ENCODE measurements at places on chromosomes 6 and 20.

- no peak for DNase-seq
Observed at GRCh38 chr6:109515781-109516409, 32.9 kb upstream of the ZBTB24 start.

DNA sequence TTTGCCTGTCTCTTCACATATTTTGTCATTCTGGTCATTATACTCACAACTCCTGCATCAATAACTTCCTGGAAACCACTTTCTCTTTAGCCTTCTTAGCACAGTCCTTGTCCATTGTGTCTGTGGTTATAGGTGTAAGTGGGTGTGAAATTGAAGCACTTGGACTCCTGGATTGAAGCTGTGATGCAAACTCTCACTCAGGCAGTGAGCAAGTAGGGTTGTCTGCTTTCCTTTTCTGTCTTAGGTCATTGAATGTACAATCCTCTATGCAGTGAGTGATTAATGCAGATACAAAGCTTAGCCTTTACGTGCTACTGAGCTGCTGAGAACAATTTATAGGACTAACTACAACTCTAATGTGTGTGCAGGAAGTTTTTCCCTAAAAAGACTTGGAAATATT lies 54.8 kb downstream of the ADGRB3 start:
- DNase-seq: no peak

- DNase-seq: no peak
Observed at GRCh38 chr20:46128310-46129151, 10.4 kb downstream of the CD40 start.

DNA sequence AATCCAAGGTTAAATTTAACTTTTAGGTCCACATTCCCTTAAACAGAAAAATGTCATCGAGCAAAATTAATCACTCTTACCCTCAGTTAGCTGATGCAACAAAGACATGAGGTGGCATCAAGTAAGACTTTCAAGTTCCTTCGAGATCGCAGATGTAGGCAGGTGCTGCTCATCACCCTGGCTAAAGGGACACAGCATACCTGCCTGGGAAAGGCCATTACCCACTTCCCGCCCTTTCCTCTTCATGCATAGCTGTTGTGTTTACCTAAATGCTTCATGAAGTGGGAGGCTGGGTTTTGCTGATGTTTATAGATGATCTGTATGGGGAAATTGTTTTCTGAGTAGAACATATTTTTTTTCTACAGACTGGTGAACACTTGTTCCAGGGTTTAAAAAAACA lies 67.7 kb downstream of the GFRA4 start:
- DNase-seq: no peak

- DNase-seq: no peak
Observed at GRCh38 chr6:33797626-33798342, 6.0 kb downstream of the MLN start.

DNA sequence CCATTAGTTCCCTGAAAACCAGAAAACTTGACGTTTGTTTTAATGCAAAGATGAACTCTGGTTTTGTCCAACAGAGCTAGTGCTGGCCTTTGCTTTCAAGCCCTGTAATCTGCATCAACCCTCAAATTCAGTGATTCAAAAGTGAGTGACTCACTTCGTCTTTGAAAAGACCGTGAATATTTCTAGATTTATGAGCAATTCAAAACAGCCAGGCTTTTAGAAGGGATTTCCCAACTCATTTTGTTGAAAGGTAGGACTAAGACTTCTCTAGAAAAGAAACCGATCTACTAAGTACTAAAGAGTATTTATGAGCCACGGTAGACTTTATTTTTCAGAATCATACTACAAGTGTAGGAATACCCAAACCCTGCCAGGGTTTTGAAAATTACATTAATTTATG lies 121.5 kb downstream of the UST start:
- DNase-seq: no peak

- DNase-seq: no peak
Observed at GRCh38 chr6:159114569-159114968, 54.6 kb upstream of the FNDC1 start.

DNA sequence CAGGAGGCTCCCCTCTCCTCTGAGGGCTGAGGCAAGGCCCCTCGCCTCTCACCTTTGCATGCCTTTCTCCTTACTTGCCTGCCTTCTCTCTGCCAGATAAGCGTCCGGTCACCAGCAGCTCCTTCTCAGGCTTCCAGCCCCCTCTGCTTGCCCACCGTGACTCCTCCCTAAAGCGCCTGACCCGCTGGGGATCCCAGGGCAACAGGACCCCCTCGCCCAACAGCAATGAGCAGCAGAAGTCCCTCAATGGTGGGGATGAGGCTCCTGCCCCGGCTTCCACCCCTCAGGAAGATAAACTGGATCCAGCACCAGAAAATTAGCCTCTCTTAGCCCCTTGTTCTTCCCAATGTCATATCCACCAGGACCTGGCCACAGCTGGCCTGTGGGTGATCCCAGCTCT lies 21.3 kb upstream of the PPARD start:
- DNase-seq: no peak

DNA sequence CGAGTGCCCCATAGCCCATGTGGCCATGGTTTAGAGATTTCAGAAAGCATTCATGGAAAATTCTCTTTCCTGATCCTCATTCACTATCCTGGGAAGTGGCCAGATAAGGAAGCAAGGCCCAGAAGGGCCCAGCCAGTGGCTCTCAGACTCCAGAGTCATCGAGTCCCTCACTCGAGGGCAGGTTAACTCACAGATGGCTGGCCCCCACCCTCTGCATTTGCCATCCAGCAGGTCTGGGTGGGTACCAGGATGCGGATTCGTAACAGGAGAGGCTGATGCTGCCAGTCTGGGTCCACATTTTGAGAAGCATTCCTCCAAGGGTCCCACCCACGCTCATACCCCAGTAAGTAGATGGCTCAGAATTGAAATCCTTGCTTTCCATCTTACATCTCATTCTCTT lies 3.8 kb upstream of the SSTR4 start:
- DNase-seq: no peak

- no peak for DNase-seq
Observed at GRCh38 chr6:155315516-155315871, 1.2 kb upstream of the TFB1M start.

DNA sequence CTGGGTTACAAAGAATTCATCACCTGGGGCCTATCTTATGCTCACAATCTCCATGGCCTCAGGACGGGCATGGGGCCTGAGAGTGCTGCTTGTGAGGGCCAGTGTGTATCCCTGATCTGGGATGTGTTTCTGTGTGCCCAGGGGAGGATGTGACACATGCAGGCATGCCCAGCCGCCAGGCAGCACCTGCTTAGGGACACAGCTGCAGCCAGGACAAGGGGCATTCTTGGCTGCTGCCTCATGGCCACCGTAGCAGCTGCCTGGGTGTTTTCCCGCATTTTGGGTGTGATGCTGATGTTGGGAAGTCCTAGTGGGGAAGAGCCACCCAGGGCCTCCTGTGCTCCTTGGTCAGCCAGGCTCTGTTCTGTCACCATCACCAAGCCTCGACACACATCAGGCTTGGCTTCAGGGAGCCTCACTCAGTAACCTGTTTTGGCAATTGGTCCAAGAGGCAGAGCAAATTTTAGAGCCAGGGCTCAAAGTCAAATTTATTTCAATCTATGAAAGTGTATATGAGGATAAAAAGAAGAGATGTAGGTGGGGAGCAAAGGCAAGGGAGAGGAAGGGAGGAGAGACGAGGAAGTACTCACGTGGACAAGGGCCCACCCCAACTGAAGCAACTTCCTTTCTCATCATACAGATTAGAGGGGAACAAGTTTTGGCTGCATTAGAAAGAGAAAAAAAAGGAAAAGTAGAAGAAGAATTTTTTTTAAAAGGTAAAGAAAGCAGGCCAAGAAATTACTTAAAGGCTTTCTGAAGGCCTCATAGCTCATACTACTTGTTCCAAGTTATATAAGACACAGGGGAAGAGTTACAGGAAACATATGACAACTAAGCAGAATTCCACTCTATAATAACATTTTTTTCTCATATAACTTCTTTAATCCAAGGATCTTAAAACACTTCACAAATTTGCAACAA lies 269.9 kb upstream of the SUPT3H start:
- no peak for DNase-seq

DNA sequence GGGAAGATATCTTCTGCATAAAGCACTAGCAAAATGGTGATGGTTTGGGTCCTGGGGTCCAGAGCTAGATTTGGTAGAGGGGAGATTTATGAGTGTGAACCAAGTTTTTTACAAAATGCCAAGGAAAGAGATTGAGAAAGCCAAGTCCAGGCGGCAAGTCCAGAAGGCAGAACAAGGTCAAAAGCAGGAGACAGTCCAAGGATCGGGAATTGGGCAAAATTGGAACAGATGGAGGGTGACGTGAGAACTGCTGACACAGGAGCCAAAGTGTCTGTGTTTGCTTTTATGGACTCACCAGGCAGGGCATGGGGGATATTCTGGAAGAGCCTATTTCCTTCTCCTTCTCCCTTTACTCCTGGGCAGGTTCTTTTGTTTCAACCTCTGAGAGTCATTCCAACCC lies 4.1 kb downstream of the NHLRC1 start:
- DNase-seq: no peak

GRCh38 chr6:34656378-34657036 lies 40.1 kb downstream of the ILRUN start:
- DNase-seq: no peak

DNA sequence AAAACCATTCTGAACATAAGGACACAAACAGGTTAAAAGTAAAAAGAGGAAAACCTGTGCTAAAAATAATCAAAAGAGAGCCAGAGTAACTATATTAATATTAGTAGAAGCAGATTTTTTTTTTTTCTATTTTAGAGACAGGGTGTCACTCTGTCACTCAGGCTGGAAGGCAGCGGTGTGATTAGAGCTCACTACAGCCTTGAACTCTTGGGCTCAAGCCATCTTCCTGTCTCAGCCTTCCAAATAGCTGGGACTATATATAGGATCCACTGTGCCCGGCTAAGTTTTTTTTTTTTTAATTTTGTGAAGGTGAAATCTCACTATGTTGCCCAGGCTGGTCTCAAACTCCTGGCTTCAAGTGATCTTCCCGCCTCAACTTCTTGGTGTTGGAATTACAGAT lies 33.4 kb upstream of the PLN start:
- DNase-seq: no peak

- DNase-seq: no peak
Observed at GRCh38 chr20:63934271-63935068, 21.7 kb downstream of the UCKL1 start.

DNA sequence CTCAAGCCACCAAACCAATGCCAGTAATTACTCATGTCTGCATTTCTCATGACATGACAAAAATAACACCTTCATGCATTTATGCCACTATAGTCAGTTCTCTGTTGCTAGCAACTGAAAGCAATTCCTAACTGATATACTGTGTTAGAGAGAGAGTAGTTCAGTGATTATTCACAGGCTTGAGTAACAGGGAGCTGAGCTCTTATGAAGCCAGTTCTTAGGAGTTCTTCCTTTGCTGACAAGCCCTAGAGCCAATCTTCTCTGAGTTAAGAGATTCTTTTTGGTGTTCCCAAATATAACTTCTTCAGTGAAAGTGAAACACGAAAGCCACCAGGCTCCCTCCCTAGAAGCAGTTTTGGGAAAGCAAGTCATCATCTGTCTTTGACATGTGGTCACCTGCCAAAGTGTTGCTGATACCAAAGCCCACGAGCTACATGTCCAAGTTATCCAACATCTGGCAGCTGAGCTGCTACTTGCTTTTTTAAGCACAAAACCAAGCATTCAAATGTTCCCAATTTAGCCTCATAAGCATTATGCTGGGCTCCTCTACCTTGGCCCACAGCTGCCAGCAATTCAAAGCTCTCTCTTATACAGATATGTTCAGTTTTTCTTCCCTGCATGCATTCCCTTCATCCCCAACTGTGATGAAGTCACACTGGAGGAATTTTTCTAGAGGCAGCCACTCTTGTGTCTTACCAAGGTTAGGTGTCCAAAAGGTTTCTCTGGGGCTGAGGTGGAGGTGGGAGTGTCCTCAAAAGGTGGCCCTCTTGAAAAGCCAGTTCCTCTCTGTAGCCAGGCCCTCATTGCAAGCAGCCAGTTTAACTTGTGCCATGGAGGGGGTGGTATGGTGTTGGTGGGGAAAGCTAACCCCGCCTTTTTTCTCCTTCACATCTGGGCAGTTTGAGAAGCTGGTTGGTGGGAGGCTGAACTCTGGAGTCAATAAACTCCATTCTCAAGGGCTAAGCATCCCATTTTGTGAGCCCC lies 92.7 kb upstream of the ARMC2 start:
- DNase-seq: no peak

DNA sequence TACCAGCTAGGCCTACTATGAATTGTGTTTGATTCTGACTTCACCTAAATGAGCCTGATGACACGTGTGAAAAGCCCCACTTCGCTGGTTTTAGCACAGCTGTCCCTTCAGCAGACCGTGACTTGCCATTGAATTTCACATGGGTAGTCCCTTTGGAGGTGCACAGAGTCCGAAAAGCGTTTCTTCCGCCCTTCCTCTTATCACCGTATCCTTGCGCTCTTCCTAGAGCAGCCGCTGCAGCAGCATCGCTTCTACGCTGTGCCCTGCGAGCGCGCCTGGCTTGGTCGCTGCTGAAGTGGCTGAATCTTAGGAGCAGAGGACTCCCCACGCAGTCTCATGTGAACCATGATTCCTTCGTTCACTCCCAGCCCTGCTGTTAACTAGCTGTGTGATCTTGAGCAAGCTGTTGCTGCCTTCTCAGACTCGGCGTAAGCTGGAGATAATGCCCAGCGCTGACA lies 127.0 kb downstream of the PACRG start:
- no peak for DNase-seq

GRCh38 chr6:92589996-92590395 lies 829.4 kb downstream of the EPHA7 start:
- DNase-seq: no peak

DNA sequence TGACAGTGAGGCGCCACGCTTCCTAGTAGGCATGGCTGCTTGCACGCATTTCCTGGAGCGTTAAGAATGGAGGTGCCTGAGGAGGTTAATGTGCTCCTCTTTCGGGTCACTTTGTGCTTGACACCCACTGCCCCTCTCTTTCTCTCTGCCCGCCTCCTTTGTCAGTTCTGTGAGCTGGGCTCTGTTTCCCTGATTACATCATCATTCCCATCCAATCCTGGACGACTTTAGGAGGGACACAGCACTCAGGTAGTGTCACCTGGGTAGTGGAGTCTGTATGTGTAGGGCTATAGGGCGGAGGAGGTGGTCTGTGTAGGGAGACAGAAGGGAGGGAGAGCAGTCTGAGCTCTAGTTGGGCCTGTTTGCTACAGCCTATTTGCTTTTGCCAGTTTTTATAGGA lies 136.8 kb downstream of the JARID2 start:
- DNase-seq: no peak

DNA sequence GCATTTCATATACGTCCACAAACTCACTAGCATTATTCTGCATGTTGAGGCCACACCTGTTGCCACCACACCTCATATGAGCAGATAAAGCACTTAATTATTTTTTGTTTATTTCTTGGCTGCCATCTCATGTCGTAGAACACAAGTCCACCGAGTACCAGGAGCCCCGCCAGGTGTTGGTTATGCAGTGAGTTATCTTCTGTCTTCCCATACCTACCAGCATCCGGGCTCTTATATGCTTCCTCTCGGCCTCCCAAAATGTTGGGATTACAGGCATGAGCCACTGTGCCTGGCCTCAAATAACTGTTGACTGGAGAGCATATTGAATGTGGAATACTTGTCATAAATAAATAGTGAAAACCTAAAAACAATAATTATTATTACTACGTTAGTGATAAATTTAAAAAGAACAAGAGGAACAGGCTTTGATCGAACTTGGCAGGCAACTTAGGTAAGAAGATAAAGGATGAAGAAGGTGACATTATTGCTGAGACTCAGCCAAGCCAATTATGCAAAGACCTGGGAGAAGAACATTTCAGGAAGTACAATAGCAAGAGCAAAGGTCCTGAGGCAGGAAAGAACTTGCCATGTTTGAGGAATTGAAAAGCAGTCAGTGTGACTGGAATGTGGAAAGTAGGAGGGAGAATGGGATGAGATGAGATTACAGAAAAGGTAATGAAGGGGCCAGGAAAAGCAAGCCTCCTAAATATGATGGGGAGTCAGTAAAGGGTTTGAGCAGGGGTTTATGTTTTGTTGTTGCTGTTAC lies 12.6 kb upstream of the SLC23A2 start:
- DNase-seq: no peak
